ENCODE measurements at places on chromosomes 1 and 21.

DNA sequence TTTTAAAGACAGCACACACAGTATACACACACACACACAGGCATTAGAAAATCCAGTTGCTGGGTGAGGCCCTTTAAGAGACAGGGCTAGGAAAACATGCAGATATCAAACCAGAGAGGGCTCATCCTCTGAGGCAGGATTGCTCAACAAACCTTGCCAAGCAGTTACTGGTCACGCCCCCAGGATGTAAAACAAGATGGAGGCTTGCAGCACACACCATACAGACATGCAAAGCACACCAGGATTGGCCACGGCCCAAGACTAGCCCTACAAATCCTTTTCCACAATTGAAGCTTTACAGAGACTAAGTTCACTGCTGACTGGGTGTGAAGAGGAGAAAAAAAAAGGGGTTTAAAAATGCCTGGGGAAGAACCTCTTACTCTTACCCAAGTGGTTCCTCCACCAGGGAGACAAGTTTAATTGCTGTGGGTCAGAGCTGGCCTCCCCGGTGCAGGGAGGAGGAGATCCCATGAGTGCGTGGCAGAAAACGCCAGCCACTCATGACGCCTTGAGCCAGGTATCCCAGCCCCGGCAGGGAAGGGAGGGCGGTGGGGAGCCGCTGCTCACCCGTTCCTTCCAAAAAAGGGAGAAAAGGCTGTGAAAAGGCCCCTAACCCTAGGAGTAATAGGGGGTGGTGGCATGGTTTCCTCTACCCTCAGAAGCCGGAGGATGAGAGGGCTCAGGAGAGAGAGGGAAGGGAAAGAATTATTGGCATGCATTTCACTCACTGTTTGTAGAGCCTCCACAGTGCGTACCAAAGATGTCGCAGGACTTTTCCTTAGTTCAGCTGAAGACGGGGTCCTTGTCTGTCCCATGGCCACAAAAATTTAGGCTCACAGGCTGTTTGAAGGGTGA is 594.6 kb upstream of the ZP4 start:
- DNase-seq, result no peak

GRCh38 chr21:25964926-25965325 is 205.6 kb downstream of the APP start:
- DNase-seq, result no peak

GRCh38 chr1:169100208-169100607 is 6.3 kb upstream of the ATP1B1 start:
- no peak for DNase-seq

GRCh38 chr1:32859915-32860314 is 10.8 kb downstream of the FNDC5 start:
- DNase-seq, result no peak

- DNase-seq, result no peak
Observed at GRCh38 chr1:46793126-46793525, 5.7 kb upstream of the CYP4B1 start.

- no peak for DNase-seq
Observed at GRCh38 chr1:233897325-233898162, 6.9 kb upstream of the SLC35F3 start.

DNA sequence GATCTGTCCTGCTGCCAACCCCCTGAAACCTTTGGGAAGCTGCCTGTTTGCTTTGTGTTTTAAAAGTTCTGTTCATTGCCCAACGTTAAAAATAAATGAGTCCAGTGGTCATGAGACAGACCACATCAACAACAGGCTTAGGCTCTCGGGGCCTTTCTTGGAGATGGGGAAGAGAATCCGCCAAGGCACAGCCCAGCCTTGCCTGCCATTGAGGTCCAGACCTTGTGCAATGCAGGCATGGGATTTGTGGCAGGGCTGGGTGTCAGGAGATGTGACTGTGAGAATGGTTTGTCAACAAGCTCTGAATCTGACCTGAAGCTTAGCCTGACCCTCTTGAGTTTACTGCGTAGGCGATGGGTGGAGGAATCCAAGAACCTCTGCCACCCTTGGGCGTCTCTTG is 4.2 kb downstream of the SPSB1 start:
- DNase-seq, result no peak

- DNase-seq, result no peak
Observed at GRCh38 chr1:212166644-212167043, 118.6 kb upstream of the PPP2R5A start.

- DNase-seq, result no peak
Observed at GRCh38 chr1:6260961-6261614, at the start of gene GPR153. GPR153 (minus strand) TSS chr1:6261098; CDS start chr1:6254905, 6,193 bp downstream.

GRCh38 chr1:2046174-2046917 is 3.9 kb upstream of the PRKCZ start:
- DNase-seq, result no peak

DNA sequence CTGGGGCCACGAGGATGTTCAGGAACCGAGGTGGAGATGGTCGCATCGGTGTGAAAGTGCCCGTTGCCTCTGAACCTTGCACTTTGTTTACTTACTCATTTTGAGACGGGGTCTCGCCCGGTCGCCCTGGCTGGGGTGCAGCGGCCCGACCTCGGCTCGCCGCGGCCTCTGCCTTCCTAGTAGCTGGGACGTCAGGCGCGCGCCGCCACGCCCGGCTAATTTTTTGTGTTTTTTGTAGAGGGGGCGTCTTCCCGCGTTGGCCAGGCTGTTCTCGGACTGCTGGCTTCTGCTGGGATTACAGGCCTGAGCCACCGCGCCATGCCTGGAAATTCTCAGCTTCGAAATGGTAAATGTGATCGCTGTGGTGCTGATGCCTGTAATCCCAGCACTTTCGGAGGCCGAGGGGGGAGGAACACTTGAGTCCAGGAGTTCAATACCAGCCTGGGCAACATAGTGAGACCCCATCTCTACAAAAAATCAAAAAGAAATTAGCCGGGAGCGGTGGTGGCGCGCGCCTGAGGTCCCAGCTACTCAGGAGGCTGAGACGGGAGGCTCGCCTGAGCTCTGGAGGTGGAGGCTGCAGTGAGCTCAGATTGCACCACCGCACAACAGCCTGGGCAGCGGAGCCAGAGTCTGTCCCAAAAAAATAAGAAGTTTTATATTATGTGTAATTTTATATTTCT is 684 bp upstream of the MRPL20 start:
- DNase-seq, result no peak

GRCh38 chr1:23525558-23526250 is 5.3 kb downstream of the E2F2 start:
- no peak for DNase-seq

GRCh38 chr1:169682071-169682470 is 29.3 kb downstream of the SELL start:
- no peak for DNase-seq

DNA sequence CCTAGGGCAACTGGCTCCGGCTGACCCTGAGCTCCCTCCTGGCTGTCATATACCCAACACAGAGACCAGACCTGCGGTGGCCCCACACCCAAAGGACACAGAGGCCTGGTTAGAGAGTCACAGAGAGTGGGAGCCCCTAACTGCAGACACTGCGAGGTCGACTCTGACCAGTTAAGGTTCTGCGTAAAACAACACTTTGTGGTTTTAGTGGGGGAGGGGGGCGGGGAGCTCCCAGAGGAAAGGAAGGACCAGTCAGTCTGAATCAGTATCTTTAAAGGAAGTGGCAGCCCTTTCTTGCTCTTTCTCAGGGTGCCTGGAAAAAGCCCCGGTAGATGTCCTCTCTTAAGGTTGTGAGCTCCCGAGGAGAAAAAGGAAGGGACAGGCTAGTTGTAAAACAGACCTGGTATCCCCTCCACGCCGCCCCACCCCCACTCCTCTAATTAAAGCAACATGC is 2.4 kb downstream of the SSBP3 start:
- no peak for DNase-seq

GRCh38 chr1:38125837-38126520 is 79.4 kb upstream of the POU3F1 start:
- DNase-seq, result no peak

DNA sequence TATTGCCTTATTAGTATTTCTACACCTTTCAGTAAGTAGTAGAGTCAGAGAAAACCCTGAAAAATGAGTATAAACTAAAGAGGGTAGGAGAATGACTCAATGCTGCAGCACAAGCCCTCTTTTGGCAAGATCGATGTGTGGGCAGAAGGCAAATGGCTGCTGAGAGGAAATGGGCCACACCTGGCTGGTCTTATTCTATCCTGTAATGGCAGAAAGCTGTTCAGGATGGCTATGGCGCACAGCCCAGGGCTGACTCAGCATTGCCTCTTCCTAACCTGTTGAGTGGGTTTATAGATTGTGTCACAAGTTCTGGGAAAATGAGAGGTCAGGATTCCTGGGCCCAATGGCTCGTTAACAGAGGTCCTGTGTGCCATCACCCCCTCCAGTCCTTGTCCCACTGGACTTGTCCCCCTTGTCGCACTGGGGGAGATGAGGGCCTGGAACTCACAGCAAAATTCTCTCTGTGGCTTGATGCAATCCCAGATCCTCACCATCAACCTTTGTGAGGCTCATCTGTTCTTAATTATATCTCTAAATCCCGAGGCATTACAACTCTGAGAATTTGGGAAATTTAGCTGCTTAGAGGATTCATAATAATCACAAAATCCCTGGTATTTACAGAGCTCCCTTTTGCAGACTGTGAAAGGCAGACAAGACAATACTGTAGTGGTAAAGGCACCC is 13.2 kb downstream of the HMGB4 start:
- no peak for DNase-seq

DNA sequence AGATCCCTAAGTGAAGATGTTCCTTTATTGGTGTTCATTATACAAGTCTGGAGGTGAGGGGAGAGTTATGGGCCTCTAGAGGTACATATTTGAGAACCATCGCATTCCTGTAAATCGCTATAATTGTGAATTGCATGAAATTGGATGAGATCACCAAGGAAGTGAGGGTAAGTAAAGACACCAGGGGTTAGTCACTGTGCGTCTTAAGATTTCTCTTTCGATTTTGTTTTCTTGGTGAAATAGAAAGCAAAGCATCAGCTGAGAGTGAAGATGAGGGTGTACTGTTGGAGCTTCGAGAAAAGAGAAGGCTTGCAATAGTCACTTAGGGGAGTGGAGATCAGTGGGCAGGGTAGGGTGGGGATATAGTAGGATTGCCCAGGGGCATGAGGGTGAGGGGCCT is 82.1 kb downstream of the RAVER2 start:
- no peak for DNase-seq

DNA sequence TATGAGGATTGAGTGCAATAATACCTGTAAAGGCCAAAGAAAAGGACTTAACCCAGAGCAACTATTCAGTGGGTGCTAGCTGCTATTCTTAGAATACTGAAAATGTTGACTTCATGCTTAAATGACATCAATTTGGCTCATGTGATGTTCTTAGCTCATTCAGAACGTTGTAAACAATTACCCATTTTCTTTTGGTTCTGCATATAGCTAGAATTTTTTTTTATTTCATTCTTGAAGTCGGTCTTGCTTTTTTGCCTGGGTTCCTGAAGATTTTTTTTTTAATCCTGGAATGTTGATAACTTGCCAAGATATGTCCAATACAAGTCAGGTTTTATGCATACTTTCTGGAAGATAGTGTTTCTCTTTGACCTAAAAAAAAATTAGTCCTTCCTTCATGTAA is 772.0 kb downstream of the LTN1 start:
- DNase-seq, result no peak

DNA sequence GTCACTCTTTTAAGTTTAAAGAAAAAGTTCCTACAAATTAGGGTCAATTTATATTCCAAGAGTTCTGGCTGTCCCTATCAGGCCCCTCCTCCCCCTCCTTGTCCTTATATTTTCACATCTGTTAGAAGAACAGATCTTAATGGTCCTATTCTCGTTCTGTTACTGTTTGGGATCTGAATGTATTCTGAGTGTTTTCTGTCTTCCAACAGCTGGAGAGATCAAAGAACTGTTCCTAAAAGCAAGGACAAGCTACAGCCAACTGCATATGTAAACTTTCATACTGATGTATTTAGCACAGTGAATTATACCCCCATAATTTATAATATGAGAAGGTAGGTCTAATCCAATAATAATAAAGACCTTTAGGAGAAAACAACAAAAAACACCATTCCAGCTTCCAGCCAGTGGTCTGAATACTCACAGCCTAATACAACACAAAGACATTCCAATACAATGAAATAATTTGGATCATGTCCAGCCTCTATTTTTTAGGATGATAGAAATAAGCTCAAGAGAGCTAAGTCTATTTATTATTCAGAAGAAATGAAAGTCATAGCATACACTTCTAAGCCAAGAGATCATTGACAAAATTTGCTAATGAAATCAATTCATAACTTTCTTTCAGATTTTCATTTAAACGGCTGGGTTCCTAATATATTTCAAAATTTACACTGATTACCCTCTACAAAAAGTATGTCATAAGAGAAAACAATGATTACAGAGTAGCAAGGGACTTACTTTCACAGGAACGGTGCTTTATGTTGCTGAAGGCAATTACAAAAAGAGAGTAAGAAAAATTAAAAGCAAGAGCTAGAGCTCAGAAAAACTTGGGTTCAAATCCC is 25.3 kb downstream of the WLS start:
- DNase-seq, result no peak

GRCh38 chr1:113913312-113913668 is 8.2 kb downstream of the DCLRE1B start:
- DNase-seq, result no peak

GRCh38 chr21:38883142-38883541 is 77.4 kb downstream of the ETS2 start:
- DNase-seq, result no peak

- DNase-seq, result no peak
Observed at GRCh38 chr1:164188497-164188896, 370.5 kb upstream of the PBX1 start.

- no peak for DNase-seq
Observed at GRCh38 chr21:17823846-17824245, 4.7 kb upstream of the C21orf91 start.

- no peak for DNase-seq
Observed at GRCh38 chr1:93437976-93438605, 9.8 kb upstream of the FNBP1L start.

GRCh38 chr21:14864211-14865021 is 200.4 kb downstream of the NRIP1 start:
- DNase-seq, result peak; percentile 94

DNA sequence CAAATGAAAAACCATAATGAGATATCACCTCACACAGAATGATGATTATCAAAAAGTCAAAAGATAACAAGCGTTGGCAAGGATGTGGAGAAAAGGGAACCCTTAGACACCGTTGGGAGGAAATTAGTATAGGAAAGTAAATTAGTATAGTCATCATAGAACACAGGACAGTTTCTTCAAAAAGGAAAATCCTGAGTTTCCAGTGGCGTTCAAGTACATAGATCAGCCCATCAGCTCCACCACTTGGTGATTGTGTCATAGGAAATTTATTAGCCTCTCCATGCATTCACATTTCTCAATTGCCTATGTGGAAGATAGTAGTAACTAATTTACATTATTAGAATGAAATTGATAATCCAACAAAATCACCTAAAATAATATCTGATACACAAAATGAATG is 20.8 kb upstream of the GBP2 start:
- DNase-seq, result no peak

DNA sequence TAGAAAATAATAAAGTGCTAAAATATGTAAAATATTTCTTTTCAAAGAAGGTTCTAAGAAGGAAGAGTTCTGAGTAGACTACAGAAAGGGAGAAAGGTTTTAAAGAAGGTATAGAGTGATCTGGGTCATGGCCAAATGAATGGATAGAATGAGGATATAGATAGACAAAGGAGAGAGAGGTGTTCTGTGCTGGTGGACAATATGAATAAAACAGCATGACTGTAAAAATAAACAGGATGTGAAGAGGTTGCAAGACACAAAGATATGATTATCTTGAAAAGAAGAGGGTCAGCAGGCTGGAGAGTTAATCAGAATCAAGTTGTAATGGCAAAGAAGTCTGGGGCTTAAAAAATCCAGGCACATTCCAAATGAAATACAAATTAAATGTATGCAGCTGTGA is 86.7 kb upstream of the GNG4 start:
- DNase-seq, result no peak
